Effector CD8-positive, alpha-beta T cell (primary cell): ENCODE measurements at places on chromosomes 13 and 19.
A peak's percentile ranks its signal among the peaks of the same experiment; 100 is the strongest.

DNA sequence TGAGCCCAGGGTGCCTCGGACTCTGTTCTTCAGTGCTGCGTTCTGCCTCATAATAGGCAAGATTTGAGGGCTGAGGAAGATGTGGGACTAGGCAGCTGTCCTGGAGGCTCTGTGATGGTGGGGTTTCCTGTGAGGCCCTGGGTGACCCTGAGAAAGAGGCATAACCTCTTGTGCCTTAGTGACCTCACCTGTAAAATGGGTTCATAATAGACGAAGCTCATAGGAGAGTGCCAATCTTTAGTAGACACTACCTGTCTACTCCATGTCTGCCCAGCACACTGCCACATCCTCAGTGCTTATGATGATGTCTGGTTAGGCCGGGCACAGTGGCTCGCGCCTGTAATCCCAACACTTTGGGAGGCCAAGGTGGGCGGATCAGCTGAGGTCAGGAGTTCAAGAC is 23.4 kb downstream of the RRAS start:
- no peak for DNase-seq

- no peak for DNase-seq
These were observed 263.1 kb downstream of the FGF14 start for GRCh38 chr13:102138635-102139190.

GRCh38 chr13:49110122-49110912 is 109.8 kb upstream of the MLNR start:
- peak; percentile 70 for DNase-seq

DNA sequence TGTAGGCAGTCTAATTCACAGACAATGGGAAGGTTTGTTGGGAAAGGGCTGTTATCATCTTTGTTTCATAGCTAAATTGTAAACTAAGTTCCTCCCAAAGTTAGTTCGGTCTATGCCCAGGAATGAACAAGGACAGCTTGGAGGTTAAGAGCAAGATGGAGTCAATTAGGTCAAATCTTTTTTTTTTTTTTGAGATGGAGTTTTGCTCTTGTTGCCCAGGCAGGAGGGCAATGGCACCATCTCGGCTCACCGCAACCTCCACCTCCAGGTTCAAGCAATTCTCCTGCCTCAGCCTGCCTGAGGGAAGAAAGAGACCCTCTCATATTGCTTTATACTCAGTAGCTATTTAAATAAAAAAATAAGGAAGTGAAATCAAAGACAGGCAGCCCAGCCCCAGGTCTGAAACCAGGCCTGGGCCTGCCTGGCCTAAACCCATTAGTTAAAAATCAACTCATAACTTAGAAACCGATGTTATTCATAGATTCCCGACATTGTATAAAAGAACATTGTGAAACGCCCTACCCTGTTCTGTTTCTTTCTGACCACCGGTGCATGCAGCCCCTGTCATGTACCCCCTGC is 297.4 kb upstream of the SGCG start:
- DNase-seq = no peak

DNA sequence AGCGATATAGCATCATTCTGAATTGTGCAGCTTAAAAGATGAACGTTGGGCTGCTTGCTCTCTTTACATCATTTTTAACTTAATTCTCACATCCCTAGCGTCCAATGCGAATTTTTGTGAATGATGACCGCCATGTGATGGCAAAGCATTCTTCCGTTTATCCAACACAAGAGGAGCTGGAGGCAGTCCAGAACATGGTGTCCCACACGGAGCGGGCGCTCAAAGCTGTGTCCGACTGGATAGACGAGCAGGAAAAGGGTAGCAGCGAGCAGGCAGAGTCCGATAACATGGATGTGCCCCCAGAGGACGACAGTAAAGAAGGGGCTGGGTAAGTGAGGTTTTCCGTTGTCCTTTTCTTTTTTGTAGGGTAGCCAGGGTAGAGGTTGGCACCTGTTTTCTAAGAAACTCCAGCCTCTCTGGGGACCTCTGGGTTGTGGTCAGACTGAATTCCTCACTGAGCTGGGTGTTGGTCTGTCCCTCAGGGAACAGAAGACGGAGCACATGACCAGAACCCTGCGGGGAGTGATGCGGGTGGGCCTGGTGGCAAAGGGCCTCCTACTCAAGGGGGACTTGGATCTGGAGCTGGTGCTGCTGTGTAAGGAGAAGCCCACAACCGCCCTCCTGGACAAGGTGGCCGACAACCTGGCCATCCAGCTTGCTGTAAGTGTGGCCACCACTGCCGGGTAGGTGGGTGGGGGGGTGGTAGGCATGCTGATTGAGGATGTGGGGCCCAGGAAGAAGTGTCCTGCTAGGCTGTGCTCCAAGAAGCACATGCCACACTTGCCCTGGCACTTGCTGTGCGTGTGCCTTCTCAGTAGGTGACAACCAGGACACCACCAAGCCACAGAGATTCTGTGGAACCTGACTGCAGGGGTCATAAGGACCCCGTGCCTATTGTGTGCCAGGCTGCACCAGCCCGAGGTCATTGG is 17.0 kb downstream of the ILF3 start:
- DNase-seq = no peak

GRCh38 chr13:109971006-109971405 is 184.6 kb upstream of the IRS2 start:
- no peak for DNase-seq

- DNase-seq = no peak
These were observed 854.3 kb downstream of the UQCRFS1 start for GRCh38 chr19:28358633-28359032.

GRCh38 chr19:5147978-5148793 is 179.3 kb downstream of the KDM4B start:
- no peak for DNase-seq

DNA sequence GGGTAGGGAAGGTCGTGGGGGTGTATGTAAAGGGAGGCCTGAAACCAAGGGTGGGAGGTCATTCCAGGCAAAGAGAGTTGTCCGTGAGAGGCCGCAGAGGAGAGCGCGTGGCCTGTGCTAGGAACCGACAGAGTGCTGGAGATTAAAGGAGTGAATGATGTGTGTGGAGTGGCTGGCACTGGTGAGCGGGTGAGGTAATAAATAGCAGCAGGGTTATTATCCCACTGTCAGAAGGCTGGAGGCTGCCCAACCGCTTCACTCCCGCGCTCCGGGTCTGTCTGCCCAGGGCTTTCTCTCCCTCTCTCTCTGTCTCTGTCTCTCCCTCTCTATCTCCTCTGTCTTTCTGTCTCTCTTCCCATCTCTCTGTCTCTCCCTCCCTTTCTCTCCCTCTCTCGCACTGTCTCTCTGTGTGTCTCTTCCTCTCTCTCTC is 17.4 kb downstream of the ZNF579 start:
- no peak for DNase-seq

GRCh38 chr19:31214086-31214485 is 135.2 kb downstream of the TSHZ3 start:
- DNase-seq = peak; percentile 55
